ENCODE measurements at places on chromosomes 6 and 20.

GRCh38 chr20:61045876-61046585 is 206.0 kb upstream of the CDH4 start:
- DNase-seq, result no peak

DNA sequence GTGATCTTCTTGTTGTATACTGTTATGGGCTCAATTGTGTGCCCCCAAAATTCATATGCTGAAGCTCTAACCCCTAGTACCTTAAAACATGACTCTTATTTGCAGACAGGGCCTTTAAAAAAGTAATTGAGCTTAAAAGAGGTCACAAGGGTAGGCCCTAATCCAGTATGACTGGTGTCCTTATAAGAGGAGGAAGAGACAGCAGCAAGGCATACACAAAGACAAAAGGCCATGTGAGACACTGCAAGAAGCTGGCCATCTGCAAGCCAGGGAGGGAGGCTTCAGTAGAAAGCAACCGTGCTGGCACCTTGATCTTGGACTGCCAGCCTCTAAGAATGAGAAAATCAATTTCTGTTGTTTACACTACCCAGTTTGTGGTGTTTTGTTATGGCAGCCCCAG is 8.4 kb downstream of the CAGE1 start:
- DNase-seq, result no peak

- DNase-seq, result peak; percentile 96
Measured at GRCh38 chr20:49915380-49916145, at the start of gene SPATA2. SPATA2 (minus strand) TSS chr20:49915529; CDS start chr20:49908490, 7,039 bp downstream.

GRCh38 chr20:51195419-51195901 is 172.6 kb upstream of the KCNG1 start:
- DNase-seq, result no peak

- no peak for DNase-seq
Measured at GRCh38 chr20:20181322-20181721, 129.0 kb downstream of the CFAP61 start.

GRCh38 chr20:41182296-41183212 is 45.2 kb downstream of the PLCG1 start:
- no peak for DNase-seq

Measured in NCI-H460 (cell line).